Testis (tissue), 5 donors: ENCODE measurements at places on chromosomes 7 and 10.

GRCh38 chr10:27241010-27241651, 534 bp upstream of the ACBD5 start:
- DNase-seq = no peak

DNA sequence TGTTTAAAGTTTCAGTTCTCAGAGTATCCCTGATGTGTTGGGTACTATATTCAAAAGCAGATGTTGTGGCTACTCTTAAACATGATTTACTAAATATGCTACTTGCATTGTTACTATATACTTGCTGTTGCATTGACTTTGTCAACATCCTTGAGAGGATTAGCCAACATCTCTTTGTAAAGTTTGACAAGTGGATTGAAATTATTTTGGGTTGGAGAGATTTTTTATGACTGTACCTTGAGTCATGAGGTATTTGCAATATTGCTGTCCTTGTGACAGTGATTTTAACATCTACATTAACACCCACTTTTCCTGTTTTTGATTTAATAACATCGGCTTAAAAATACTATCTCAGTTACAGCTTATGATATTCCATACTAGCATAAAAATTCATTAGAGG, 31.9 kb downstream of the MRC1 start:
- no peak for DNase-seq

DNA sequence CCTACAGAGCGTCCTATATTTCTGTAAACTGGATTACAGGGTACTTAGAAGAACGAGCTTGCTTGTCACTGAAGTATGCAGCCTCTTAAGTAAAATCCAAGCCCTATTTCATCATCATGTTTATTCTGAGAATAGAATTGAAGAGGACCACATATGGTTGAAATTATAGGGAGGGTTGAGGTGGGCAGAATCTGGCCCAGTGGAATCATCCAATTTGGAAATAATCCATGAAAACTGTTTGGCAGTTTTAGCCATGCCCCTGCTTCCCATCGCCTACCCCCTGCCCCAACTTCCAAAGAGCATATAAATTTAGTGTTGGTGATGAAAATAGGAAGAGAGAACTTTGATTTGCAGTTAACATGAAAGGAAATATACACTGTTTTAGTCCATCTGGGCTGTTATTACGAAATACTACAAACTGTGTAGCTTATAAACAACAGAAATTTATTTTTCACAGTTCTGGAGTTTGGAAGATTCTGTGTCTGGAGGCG, 150.4 kb downstream of the PRKG1 start:
- no peak for DNase-seq

DNA sequence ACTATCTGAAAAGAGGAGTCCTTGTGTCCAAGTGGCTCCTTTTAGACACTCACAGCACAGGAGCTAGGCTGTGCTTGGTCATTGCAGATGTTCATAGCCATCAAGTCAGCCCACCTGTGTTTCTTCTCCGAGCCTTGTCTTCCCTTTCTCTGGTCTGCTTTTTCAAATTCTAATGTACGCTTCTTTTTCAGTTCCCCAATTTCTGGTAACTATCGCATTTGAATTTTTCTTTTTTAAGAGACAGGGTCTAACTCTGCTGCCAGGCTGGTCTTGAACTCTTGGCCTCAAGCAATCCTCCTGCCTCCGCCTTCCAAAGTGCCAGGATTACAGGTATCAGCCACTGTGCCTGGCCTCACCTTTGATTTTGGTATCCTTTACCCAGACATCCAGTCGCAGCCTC, 18.9 kb downstream of the APBB1IP start:
- DNase-seq = no peak

GRCh38 chr7:152185558-152185957, 160.1 kb downstream of the GALNT11 start:
- DNase-seq = no peak

DNA sequence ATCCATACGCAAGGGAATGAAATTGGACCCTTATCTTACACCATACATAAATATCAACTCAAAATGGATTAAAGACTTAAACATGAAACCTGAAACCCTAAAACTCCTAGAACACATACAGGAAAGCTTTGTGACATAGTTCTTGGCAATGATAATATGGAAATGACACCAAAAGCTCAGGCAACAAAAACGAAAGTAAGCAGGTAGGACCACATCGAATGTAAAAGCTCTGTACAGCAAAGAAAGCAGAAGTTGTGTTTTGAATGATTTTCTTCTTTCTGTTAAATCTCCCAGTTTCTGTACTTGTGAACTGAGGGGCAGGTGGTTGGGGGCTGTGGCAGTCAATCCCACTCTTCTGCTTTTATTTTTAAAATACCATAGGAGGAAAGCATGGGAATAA, 368.4 kb upstream of the PODXL start:
- no peak for DNase-seq

- no peak for DNase-seq
These were observed 130.4 kb upstream of the AOAH start for GRCh38 chr7:36854652-36855051.

GRCh38 chr7:1839701-1840100, 169.6 kb downstream of the ELFN1 start:
- no peak for DNase-seq

GRCh38 chr7:100895701-100895955, at the start of gene ACHE:
Gene ACHE, minus strand, starts transcription at chr7:100895888. Its CDS starts 1,656 bp downstream, at chr7:100894232.
- DNase-seq = no peak

DNA sequence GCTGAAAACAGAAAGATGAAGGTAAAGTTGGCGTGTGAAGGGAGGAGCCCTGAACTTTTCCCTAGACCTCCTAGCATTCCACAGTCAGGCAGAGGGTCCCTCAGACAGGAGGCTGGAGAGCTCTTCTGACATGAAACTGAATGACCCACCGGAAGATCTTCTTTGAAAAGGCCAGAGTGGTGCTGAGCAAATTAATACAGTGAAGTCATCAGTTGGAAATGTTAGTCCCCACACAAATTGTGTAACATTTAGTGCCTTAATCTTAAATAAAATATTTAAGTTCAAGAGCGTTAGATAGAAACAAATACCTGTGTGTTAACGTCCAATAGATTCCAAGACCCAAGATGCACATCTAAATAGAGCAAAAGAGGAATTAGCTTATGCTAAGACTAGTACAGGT, 49.0 kb upstream of the WNT16 start:
- DNase-seq = no peak

GRCh38 chr7:25090374-25090773, 34.7 kb downstream of the CYCS start:
- DNase-seq = no peak

GRCh38 chr10:129945941-129946760, 17.9 kb downstream of the EBF3 start:
- no peak for DNase-seq

DNA sequence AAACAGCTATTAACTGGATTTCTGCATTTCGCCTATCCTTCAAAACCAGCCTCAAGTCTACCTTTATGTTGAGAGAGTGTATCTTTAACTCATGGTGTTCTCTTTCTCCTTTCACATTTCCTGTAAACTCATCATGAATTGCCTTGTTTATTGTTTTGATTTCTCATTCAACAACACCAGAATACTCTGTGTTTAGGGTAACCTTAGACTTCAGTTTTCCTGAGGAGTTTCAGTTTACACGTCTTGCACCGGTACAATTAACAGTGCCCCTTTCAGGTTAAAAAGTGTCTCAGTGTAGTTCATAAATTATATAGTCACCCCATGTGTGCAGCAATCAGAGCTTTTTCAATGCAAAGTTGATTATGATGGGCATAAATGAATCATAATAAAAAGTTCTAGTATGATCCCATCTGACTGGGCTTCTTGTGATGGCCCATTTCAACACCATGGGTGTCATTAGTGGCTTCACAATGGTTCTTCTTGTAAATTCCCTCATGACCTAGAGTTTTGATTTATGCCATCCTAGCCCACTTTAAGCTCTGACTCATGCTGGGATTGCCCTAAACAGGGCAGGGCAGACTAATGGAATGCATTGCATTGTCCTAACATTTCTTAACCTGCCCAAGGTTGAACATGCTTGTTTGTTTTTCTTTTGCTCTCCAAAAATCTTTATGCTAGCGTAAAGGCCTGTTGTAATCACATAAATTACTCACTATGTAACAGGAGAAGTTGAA, 22.0 kb downstream of the ITGB8 start:
- no peak for DNase-seq

DNA sequence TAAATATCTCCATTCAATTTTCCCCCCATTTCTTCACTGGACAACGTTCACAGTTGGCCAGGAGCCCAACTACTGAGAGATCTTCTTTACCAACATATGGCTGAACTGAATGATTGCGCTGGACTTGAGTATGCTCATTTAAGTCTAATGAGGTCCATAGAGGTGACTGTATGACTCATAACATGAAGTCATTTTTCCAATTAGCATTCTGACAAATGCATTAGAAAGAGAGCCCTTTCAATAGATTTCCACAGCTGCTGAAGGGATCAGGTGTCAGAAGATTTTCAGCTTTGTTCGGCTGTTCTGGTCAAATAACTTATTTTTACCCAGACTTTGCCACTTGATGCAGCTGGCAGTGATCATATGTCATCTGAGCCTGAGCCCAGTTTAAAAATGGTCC, 438.0 kb downstream of the ETV1 start:
- DNase-seq = no peak

DNA sequence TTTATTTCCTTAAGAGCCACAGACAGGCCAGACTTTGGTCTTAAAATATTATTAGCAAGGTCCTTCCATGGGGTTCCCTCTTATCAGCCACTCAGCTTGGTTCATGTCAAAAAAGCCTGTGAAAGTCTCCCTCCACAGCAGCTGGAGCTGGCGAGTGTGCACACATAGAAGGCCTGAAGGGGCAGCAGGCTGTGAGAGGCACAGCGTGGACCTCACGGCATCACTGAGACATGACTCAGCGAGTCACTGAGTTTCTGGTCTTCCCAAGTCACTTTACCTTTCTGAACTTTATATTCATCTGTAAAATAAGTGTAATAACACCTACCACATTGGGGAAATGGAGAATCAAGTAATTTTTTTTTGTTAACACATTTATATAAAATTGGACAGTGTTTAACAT, 8.7 kb downstream of the TAF3 start:
- peak; percentile 45 for DNase-seq

GRCh38 chr7:37277513-37277912, 171.2 kb downstream of the ELMO1 start:
- no peak for DNase-seq

DNA sequence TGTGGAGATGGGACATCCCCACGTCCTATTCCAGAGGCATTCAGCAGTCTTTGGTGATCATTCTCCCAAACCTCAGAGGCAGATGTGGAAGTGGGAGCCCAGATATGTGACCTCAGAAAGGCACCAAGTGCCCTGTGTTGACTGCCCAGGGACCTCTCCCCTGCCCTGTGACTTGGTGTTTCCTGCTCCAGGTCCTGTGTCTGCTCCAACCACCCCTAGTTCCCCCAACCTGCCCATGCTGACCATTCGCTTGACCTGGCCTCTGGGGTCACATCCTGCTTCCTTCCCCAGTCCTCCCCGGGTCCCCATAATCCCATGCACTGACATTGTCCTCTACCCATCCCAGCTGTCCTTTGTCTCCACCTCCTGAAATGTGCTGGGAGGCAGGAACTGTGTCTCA, 7.6 kb downstream of the CYP26A1 start:
- DNase-seq = no peak

GRCh38 chr7:50155755-50156154, 62.7 kb upstream of the ZPBP start:
- DNase-seq = no peak

DNA sequence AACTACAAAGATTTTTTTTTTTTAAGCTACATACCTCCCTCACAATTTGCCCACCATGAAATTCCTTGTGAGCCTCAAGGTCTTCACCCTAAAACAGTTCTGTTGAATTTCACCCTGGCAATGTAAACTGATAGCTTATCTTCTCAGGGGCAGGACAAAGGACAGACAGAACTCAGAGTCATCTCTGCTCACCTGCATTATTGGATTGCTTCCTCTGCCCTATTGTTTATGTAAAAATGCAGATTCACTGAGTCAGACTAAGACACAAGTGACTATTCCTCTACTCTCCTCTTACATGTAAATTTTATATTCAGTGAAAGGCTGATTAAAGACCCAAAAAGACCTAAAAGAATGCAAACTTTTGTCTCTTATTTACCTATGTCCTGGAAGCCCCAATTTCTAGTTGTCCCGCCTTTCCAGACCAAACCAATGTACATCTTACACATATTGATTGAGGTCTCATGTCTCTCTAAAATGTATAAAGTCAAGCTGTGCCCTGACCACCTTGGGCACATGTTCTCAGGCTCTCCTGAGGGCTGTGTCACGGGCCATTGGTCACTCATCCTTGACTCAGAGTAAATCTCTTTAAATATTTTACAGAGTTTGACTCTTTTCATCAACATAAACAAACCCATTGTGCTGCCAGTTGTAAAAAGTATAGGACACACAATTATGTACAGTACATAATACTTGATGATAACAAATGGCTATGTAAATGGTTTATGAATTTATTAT, 440.2 kb downstream of the HTR7 start:
- no peak for DNase-seq

- DNase-seq = no peak
These were observed 238.9 kb downstream of the CACNA2D1 start for GRCh38 chr7:82204694-82205093.

GRCh38 chr7:87600130-87601124, at the start of gene ABCB1:
Gene ABCB1, minus strand, starts transcription at chr7:87600884. Its CDS starts 700 bp downstream, at chr7:87600184.
- DNase-seq = peak; percentile 58

DNA sequence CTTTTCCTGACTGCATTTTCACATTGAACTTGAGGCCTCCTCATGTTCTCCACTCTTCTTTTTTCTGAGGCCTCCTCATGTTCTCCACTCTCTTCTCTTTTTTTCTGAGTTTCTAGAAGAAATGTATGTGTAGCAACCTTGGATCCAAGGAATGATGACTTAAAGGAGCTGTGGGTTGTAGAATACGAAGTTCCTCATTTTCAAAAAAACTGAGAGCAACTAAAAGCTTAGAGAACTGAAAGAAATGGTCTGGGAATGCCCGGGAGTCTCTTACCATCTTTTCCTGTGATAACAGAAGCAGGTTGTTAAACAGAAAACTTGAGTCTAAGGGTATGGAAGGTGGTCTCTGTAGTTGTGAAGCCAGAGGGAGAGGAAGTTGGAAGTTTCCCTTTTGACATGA, 32.8 kb downstream of the MRPS33 start:
- no peak for DNase-seq

DNA sequence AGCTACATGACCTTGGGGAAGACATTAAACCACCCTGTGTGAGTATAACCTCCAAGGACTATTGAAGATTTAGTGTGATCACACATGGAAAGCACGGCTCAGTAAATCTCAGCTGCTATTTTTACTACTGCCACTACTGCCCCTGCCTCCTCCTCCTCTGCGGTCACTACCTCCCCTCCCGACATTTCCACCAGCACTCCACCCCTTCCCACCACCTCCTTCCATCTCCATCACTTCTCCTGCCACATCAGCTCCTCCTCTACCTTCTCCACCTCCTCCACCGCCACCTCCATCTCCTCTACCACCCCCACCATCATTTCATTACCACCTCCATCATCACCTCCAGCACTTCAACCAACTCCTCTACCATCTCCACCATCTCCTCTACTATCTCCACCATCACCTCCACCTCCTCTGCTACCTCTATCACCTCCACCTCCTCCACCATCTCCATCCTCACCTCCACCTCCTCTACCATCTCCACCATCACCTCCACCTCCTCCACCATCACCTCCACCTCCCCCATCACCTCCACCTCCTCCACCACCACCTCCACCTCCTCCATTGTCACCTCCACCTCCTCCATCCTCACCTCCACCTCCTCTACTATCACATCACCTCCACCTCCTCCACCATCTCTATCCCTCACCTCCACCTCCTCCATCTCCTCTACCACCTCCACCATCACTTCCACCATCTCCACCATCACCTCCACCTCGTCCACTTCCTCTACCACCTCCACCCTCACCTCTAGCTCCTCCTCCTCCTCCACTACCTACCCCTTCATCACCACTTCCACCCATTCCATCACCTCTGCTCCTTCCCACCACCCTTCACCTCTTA, 69.4 kb downstream of the GRB10 start:
- DNase-seq = no peak

GRCh38 chr7:27097686-27098577, 2.1 kb upstream of the HOXA1 start:
- no peak for DNase-seq
